Epithelial cell of proximal tubule (primary cell): ENCODE measurements at places on chromosomes 6 and 20. TPM values are rescaled to one million over a fixed set of nuclear protein-coding genes. Genes with fewer than 3 reads are reported as not detected.

SLC4A11 gene
- total RNA-seq = 3.6 and 5.1 TPM in 2 replicates

OPN5 gene
- total RNA-seq = not detected in 2 replicates

RGS19 gene
- total RNA-seq = 19.7 and 21.8 TPM in 2 replicates

ECHDC1 gene
- 47.9 and 96.9 TPM in 2 replicates for total RNA-seq

EBF4 gene
- 0.36 and 2.5 TPM in 2 replicates for total RNA-seq

GPSM3 gene
- 15.7 and 17.8 TPM in 2 replicates for total RNA-seq

NHLRC1 gene
- 0.40 and 1.2 TPM in 2 replicates for total RNA-seq

CCM2L gene
- not detected in 2 replicates for total RNA-seq

PRL gene
- total RNA-seq = not detected in 2 replicates

RPS6KA2 gene
- 16.1 and 20.8 TPM in 2 replicates for total RNA-seq

KHDC1 gene
- 2.3 and 5.0 TPM in 2 replicates for total RNA-seq
